IPS DF 6.9 (cell line): ENCODE measurements at places on chromosomes 11 and 22.

DNA sequence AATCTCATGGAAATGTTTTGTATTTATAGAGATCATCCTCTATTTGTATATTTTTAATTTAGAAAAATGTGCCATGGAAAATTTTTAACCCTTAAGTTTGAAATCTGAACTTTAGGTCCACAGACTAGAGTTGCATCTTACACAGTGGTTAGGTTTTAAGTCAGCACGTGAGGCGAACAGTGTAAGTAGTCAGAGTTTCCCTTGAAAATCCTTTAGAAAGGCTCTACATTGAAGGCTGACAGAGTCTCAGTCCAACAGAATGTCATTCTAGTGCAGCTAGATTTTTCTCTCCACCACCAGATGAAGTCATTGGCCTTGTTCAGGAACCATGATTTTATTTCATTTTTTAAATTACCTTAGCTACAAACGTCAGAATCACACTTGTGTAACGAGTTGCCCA, 18.7 kb downstream of the HMGXB4 start:
- no peak for DNase-seq

- no peak for DNase-seq
Observed at GRCh38 chr11:14059491-14059890, 97.0 kb downstream of the SPON1 start.

GRCh38 chr22:26648011-26648497, 9.3 kb upstream of the MIAT start:
- no peak for DNase-seq

GRCh38 chr22:29786031-29786430, 18.9 kb downstream of the UQCR10 start:
- DNase-seq = no peak
